Coronary artery (tissue), 2 donors: ENCODE measurements at places on chromosomes 7 and 10.
A peak's percentile ranks its signal among the peaks of the same experiment; 100 is the strongest.

DNA sequence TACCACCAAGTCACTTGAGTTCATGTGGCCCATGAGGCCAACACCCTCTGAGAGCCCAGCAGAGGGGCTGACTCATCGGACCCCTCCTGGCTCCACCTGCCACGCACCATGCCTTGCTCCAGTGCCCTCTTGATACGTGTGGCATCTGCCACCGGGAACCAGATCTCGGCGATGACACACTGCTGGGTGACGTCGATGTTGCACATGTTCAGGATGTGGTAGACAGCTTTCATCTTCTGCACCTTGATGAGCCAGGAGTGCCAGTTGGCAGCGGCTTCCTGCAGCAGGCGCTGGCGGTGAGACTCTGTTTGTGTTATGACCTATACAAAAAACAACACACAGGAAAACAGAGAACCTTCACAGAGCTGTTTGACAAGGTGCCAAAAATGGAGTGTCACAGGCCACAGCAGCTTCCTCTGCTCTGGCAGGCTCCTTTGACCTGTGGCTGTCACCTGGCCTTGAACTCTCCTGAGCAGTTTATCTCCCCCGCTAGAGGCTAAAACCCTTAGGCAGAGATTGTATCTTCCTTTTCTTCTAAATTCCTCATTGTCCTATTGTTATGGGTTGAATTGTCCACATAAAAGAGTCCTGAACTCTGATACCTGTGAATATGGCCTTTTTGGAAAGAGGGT lies 45.2 kb upstream of the TMEM213 start:
- DNase-seq: no peak

DNA sequence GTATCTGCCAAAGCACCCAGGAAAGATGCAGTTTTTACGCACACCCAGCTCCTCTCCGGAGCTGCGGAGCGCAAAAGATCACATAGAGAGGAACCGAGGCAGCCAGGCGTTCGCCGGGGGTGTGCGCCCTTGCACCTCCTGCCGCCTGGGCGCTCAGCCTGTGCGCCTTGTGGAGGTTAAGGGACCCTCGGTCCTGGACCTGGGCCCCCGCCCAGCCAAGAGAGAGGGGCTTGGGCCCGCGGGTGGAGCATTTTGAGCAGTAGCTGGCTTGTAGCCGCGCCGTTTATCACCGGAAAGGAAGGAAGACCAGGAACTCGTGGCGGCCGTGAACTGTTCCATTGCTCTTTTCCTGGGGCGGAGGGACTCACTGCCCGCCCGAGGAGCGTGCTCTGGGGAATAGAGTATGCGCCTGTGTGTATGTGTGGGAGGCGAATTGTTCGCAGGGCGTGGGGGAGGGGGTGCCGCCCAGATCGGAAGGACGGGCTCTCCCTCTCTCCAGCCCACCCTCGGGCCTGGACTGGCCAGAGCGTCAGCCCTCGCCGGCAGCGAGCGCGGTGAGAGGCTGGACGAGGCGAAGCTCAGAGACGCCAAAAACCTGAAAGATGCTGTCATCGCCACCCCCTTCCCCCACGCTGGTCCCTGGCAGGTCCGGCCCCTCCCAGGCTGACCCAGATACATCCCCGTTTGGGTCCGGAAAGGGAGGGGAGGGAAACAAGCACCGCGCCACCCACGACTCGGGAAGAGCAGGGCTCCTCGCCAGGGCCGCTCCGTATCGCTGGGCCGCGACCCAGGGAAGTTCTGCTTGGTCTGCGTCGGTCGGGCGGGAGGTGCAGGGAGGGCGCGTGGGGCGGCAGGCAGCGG lies 1.2 kb upstream of the WNT2 start:
- no peak for DNase-seq

GRCh38 chr7:80287400-80288174 lies 153.0 kb downstream of the GNAI1 start:
- DNase-seq: no peak

DNA sequence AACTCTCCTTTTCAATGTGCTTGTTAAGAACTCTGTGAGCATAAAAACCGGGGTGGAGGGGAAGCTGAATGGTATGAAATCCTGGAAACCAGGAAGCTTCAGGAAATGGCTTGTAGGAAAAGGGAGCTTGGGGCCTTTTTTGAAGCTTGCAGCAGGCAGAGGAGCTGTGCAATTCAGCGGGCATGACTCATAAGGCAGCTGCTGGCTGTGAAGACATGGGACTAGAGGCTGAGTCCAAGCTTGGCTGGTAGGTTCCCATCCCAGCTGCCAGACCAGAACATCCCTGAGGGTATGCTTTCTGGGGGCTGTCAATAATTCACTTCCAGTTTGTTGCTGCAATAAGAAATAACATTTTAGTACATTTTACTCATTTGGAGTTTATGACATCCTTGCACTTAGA lies 36.8 kb upstream of the CDC14C start:
- DNase-seq: no peak

GRCh38 chr10:521261-522250 lies 167.9 kb downstream of the DIP2C start:
- peak; percentile 64 for DNase-seq

DNA sequence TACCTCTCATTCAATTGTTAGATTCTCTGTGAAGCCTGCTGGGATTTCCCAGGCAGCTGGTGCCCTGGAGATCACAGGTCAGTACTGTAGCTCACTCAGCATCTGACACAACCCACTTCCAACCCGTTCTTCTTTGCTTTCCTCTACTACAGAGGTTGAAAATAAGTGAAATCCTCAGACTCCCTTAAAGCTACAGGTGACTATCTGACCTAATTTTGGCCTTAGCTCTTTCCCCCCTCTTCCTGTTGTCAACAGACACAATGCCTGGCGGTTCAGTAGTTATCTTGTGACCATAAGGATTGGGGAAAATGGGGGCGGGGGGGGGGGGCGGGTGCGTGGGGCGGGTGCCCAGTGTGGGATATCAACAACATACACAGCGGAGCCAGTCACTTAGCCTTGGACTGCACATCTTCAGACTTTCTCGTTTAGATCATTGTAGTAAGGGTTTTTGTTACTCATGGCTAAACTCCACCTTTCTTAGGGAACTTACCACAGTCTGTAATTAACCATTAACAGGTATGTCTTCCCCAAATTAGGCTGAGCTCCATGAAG lies 37.8 kb downstream of the MTPN start:
- no peak for DNase-seq

GRCh38 chr7:97043281-97043680 lies 18.6 kb upstream of the DLX5 start:
- no peak for DNase-seq

- no peak for DNase-seq
Measured at GRCh38 chr7:82393076-82393839, 50.3 kb downstream of the CACNA2D1 start.

DNA sequence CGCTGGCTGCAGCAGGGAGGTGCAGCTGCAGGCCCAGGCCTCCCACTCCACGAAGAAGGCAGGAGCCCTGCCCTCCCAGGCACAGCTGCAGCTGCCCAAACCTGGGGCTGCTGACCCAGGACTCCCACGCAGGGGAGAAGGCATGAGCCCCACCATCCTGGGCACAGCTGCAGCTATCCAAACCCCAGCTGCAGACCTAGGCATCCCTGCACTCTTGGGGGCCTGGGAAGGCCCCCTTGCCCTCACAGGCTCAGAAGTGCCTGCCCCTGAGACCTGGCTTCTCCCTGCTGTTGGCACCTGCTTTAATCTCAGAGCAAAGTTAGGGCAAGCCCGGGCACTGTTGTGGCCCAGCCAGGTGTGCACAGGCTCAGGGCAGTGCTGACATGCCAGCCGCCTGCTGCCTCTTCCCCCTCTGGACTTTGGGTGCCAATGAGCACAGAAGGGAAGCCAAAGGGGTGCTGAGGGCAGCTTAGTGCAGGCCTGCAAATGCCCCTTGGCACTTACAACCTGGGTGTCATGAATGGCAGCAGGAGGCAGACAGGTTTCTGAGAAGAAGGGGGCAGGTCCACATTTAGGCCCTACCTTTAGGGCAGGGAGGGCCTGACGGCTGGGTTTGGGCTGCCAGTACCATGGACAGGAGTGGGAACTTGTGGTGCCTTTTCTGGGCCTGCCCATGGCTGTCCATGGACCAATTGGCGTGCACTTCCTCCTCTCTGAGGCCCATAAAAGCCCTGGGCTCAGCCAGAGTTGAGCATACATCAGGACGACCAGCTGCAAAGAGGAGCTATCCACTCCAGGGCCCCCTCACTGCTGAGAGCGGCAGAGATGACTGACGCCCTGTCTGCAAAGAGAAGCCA lies 31.1 kb downstream of the CRTAC1 start:
- DNase-seq: no peak

- DNase-seq: no peak
Measured at GRCh38 chr7:99036546-99037111, 107.3 kb downstream of the SMURF1 start.

- no peak for DNase-seq
Measured at GRCh38 chr7:118152149-118152548, 31.8 kb upstream of the LSM8 start.

GRCh38 chr7:101743241-101743994 lies 74.0 kb upstream of the CUX1 start:
- no peak for DNase-seq

DNA sequence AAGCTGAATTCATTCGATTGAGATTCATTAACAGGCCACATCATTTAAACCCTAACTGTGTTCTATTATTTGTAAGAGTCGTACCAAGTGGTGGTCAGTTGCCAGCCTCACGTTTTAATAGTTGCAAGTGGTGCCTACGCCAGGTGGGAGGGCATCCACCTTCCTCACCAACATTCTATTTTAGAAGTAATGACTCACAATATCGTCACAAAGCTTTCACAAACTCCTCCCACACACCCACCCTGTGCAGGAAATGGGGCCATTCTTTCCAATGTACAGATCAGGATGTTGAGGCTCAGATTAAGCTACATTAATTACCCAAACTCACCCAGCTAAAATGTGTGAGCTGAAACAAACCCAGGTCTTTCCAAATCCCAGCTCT lies 77.3 kb upstream of the SAMD8 start:
- no peak for DNase-seq

DNA sequence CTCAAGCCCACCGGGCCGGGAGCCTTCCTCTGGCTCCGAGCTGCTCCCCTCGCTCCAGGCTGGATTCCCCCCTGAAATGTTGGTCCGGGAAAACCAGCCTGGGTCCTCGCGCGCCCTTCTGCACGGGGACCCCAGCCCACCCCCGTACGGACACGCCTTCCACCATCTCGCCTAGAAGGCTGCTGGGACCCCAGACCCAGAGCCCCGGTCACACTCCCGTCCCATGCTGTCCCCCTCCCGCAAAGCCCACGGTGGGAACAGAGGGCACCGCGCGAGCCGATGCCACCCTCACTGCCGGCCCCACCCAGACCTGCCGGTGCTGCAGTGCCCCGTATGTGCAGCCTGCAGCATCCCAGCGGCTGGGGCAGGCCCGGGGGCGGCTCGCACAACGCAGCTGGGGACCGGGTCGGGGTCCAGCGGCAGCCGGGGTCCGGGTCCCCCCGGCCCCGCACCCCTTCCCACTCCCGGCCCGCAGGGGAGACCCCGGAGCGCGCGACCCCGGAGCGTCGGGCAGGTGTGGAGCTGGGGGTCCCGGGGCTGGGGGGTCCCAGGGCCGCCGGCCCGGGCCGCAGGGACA lies 871 bp downstream of the SPOCK2 start:
- no peak for DNase-seq

DNA sequence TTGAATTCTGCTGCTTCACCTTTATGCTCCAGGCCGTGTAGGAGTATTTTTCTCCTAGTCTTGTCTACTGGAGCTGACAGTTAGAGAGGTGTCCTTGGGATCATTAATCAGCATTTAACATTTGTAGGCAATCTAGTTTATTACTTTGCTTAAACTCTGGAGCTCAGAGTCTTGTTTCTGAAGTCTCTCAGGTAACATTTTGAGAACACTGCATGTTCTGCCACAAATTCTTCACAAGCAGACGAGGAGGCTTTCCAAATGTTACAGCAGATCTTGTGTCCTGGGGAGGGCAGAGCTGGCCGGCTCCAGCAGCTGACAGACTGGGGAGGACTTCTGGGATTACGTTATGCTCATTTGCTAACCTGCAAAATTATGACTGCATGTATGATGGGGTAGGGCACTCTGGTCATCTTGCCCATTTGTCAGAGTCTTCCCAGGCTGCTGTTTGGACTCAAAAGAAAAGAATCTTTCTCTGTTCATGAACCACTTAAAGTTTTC lies 50.5 kb downstream of the GALNT17 start:
- DNase-seq: no peak

DNA sequence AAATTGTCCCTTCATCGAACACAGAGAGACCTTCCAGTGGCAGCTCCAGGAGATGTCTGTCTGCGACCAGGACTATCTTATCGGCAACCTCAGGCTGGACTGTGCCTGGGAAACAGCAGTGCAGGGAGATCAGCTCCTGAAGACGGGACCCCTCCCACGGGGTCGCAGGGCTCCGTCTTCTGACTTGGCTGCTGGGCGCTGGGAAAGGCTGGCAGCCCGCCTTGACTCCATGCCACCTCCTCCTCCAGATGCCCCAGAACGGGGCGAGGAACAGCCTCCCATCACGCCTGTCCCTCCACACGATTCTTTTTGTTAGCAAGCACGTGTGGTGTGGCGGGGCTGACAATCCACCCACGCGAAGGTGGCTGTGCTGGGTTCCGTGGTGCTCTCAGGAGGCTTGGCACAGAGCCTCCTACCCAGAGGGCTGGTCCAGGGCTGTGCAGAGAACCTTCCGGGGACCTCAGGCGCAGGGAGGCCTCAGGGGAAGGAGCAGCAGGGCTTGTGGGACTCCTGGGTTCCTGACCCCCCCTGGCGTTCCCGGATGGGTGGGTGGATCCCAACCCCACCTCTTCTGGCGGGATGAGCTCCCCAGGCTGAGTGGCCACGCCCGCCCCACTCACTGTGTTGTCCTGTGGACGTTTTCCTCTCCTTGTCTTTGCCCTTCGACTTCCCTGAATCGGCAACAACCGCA lies 47.6 kb upstream of the NKX6-2 start:
- peak; percentile 52 for DNase-seq

DNA sequence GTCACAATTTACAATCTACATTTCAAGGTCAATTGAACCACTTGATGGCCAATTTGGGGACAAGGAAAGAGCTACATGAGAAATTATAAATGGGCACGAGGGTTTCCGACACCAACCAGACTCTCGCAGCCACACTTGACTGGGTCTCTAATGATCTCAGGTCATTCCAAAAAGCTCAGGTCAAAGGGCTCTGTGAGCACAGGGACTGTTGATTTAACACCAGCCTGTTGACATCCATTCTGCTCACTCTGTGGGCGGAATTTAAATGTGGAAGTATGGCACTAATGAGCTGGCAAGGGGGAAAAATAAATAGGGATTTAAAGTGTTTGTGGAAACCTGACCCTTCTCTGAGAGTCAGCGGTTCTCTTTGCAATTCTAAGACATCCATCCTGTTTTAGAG lies 810.7 kb upstream of the AUTS2 start:
- DNase-seq: no peak

GRCh38 chr7:151429237-151429559 lies 10.7 kb downstream of the CRYGN start:
- DNase-seq: no peak

- no peak for DNase-seq
Measured at GRCh38 chr10:110815354-110816004, 56.2 kb upstream of the PDCD4 start.
